ENCODE measurements at places on chromosomes 3 and 15.

DNA sequence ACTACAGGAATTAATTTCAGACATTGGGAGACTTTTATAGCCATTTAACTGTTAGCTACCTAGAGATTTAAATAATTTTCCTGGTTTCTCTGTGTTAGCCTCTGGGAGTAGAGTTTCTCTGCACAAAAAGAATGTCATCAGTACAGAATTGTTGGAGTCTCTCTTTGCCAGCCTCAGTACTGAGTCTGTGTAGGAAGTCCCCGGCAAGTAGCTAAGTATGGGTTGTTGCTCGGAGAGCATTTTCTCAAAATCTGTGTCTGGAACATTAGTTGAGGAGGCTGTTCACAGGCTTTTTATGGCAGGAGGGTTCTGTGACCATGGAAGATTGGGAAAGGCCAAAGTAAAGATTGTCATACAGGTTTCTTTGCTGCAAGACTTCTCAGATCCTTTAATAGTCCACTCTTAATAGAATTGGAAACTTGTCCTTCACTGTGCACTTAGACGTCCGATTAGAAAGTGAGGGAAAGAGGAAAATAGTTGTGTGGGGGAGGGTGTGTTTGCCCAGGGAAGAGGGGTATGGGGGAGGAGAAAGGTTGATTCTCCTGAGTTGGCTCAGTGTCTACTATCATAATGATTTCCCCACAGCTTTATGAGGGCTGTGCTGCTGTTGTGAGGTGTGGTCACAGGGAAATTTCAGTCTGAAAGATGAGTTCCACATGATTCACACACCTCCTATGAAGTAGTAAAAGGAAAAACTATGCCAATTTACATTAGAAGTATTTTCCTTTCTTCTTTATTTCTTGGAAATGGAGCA, 207.1 kb downstream of the PTPRG start:
- no peak for DNase-seq

DNA sequence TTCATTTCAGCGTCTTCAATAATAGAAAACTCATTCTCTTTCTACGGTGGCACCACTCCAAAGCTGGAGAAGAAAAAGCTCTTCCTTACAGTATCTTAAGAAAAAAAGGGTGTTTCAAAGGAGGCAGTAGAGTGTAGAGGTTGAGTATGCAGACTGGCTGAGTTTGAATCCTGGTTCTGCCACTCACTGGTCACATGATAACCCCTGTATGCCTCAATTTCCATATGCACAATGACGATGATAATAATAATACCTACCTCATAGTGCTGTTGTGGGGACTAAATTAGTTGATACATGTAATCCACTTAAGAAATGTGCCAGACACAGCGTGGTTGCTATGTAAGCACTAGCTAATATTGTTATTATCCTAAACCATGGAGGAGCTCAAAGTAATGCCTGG, 4.5 kb downstream of the ANP32A start:
- DNase-seq, result no peak

DNA sequence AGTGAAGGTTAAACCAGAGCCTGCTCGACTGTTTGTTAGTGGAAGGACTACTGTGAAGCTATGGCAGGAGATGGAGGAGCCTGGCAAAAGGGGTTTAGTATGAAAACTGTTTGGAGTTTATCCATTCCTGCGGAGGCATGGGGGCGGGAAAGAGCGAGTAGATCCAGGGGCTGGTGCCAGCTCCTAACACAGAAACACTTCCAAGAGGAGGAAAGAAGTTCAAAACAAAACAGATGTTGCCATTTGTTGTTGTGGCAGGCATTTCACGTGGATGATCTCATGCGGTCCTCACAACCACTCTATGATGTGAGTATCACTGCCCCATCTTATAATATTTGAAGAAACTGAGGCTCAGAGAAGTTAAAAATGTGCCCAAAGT, 30.7 kb upstream of the KY start:
- DNase-seq, result no peak

- no peak for DNase-seq
Measured at GRCh38 chr3:68007621-68008226, 353.3 kb upstream of the SUCLG2 start.

GRCh38 chr3:188583341-188584161, 429.6 kb downstream of the LPP start:
- DNase-seq, result no peak

DNA sequence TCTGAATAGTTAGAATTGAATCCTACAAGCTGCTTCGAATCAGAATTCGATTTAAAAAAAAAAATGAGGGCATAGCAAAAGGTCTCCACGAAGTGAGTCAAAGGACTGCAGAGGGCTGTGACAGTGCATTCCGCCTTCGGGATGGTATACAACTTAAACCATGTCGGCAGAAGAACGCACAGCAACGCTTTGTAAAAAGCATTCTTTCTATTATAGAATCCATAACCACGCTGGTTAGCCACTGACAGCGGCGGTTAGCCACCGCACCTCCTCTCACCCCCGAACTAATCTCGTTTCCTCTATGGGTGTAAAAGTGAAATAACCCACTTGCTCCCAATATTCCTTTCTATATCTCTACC, 664 bp upstream of the PIK3CA start:
- peak; percentile 33 for DNase-seq

Measured in stimulated activated CD8-positive, alpha-beta memory T cell treated with anti-CD3 and anti-CD28 coated beads, Interleukin-12 subunit alpha, Interleukin-12 subunit beta, amount 100 ng/mL, for 1 hour (primary cell).